ENCODE measurements at places on chromosomes 6 and 20. TPM values are rescaled to one million over a fixed set of nuclear protein-coding genes. Genes with fewer than 3 reads are reported as not detected.

IP6K3 gene
- 0.44 TPM for total RNA-seq

DNA sequence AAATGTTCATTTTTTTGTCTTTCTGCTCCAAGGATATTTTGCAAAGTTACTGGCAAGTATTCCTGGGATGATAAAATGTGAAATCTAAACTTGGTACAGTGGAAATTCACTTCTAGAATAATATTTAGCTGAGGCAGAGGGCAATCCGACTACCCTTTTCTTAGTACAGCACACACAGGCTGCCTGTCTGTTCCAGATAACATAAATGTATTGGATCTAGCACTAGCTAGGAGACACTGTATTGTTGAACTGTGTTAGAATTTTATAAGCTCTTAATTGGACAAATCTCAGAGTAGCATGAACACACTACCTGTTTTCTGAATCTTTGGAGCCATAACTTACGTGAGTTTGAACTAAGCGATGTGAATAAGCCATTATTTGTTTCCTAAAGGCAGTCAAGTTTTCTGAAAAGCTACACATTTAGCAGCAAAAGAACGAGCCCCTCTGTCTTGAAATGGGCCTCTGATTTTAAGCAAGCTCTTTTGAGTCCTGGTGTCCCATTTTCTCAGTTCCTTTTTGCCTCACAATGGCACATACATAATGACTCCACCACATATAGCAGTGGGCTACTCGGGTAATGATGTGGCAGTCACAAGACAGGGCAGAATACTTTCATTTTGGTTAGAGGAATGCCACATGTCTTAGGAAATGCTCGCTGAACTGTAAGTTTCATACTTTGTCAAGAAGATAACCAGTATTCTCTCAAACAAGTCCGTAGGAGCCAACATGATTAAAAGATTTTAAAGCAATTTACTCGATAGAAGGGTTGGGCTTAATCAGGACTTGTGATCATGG, 116.5 kb upstream of the ESR1 start:
- H3K27me3 ChIP-seq: no peaks in the 10 kb centered on the region
- H3K36me3 ChIP-seq: no peaks in the 10 kb centered on the region
- DNase-seq: no peak
- 0 out of 2 replicates have a peak overlapping the region, but pooled peaks have one; percentile 19 for H3K4me3 ChIP-seq
- peaks cover 14% of the 10 kb centered on the region for H3K4me1 ChIP-seq
- H3K27ac ChIP-seq: no peak overlapping the region

- no peaks in the 10 kb centered on the region for H3K36me3 ChIP-seq
- peaks cover 11% of the 10 kb centered on the region for H3K27me3 ChIP-seq
- H3K4me3 ChIP-seq: peak overlapping the region; percentile 70
- DNase-seq: peak; percentile 53
- no peak overlapping the region for H3K27ac ChIP-seq
Observed at GRCh38 chr20:1893721-1894470, 1.3 kb upstream of the SIRPA start.

DNA sequence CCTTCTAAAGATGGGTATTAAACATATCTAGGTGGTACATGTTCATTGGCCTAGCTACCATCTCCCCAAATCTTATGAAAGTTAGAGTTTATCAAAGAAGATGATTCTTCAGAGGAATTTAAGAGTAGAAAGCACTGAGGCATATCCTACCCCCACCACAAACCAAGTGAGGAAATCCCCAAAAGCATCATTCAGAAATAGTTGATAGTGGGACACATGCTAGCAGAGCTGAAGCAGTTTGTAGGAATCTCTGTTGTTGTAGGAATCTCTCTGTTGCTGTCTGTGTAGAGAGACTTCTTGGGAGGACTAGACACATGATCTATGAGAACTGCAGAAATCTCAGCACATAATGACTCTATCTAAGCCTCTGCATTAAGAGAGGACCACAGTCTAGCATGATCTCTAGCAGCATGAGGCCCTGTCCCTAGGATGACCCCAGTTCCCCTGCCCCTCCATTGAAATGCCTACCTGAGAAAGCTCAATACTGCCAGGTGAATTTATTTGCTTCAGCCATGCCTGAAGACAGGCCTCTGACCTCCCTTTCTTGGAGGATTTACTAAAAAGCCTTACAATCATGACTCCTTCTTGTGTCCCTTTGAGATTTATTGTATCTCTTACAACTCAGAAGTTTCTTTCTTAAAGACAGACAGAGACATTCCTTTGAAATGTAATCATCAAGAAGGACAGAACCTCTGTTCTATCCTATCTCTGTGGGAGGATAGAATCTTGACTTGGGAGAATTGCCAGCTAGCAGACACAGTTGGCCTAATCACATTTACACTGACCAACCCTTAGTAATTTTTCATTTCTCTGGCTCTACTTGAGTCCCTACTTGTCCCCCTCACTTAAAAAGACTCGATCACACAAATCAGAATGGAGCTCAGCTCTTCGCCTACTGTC, 582.4 kb downstream of the PHF3 start:
- H3K27ac ChIP-seq: no peak overlapping the region
- DNase-seq: no peak
- no peaks in the 10 kb centered on the region for H3K36me3 ChIP-seq
- no peak overlapping the region for H3K4me3 ChIP-seq
- H3K4me1 ChIP-seq: no peaks in the 10 kb centered on the region

DNA sequence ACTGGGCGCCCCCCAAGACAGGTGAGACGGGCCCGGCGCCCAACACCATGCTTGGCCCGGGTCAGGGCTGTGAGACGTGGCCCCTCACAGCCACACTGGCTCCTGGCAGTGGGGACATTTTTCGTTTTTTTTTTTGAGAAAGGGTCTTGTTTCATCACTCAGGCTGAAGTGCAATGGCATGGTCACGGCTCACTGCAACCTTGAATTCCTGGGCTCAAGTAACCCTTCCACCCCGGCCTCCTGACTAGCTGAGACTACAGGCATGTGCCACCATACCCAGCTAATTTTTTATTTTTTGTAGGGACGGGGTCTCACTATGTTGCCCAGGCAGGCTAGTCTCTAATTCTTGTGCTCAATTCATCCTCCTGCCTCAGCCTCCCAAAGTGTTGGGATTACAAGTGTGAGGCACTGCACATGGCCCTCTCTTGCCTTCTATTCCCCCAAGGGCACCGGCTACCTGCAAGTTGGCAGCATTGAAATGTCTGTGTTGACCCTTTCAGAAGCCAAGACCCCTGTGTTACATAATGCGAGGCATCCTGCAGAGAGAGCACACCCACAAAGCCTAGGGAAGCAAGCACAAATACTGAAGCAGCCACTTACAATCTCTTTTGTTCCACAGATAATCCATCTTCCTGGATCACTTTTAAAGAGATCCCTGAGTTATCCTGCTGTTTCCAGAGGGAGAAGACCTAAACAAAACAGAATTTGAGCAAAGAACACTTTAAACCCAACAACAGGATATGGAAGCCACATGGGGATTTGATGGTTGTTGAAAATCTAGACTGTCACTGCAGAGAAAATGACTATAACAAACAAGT, 57.5 kb upstream of the SLC4A11 start:
- peaks cover 28% of the 10 kb centered on the region for H3K36me3 ChIP-seq
- no peaks in the 10 kb centered on the region for H3K4me1 ChIP-seq
- H3K27ac ChIP-seq: no peak overlapping the region
- H3K27me3 ChIP-seq: no peaks in the 10 kb centered on the region

Measured in HepG2 (cell line).